Hepatocyte (in vitro differentiated cells): ENCODE measurements at places on chromosomes 6 and 20. TPM values are rescaled to one million over a fixed set of nuclear protein-coding genes. Genes with fewer than 3 reads are reported as not detected.

CCN6 gene
- not detected in 2 replicates for total RNA-seq

SULF2 gene
- total RNA-seq: 49.0 and 53.7 TPM in 2 replicates

LKAAEAR1 gene
- not detected in 2 replicates for total RNA-seq

EMILIN3 gene
- 8.0 and 9.5 TPM in 2 replicates for total RNA-seq

INSM1 gene
- total RNA-seq: 0.92 and 1.7 TPM in 2 replicates

BPIFA1 gene
- not detected in 2 replicates for total RNA-seq

C20orf144 gene
- total RNA-seq: 0.30 TPM in 1 of 2 replicates, not detected in the other

ARFGEF3 gene
- 3.9 and 4.1 TPM in 2 replicates for total RNA-seq

LMBRD1 gene
- total RNA-seq: 88.6 and 96.2 TPM in 2 replicates

LY6G5B gene
- total RNA-seq: 2.2 and 5.3 TPM in 2 replicates

EDN3 gene
- 1.4 and 4.0 TPM in 2 replicates for total RNA-seq

CNPY3 gene
- 53.8 and 71.8 TPM in 2 replicates for total RNA-seq

STX7 gene
- total RNA-seq: 39.3 and 41.3 TPM in 2 replicates

RIMS4 gene
- 8.1 and 9.0 TPM in 2 replicates for total RNA-seq

RUNX2 gene
- total RNA-seq: 1.6 and 2.1 TPM in 2 replicates

CLPSL1 gene
- total RNA-seq: not detected in 2 replicates

FAM83C gene
- not detected in 2 replicates for total RNA-seq

NOX3 gene
- total RNA-seq: not detected in 2 replicates
